ENCODE measurements at places on chromosomes 6 and 20.

- DNase-seq: no peak
These were observed 35.3 kb downstream of the DUSP22 start for GRCh38 chr6:327538-328116.

DNA sequence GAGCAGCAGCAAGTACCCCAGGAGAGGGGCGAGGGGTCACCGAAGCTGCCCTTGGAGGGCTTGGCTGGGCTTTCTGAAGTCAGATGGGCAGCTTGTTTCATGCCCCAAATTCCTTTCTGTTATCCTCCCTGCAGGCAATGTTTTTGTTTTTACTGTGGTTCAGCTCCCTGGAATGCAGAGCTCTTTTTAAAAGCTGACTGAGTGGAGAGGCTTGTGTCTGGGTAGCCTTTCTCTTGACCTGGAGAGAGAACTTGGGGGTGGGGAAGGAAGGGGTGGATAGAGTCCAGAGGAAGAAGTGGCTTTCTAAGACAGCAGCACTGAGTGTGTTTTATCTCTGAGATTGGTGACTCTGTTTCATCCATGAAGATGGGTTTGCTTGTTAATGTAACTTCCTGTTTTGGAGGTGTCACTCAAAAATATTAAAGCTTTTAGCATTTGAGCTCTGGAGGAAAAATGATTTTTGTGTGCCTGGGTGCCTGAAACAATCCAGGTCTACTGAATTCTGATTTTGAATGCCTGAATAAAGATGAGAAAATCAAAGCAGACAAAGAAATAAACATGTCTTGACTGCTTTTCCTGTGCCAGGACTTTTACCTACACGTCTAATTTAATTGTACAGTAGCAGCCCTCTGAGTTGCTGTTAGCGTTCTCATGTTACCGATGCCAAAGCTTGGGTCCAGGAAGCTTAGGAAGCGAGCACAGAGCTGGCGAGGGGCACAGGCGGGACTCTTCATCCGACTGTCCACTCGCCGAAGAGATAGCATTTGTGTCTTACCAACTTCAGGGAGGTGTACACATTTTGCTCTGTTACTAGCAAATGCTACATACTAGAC is 78.2 kb upstream of the EEF1E1 start:
- peak; percentile 77 for DNase-seq

DNA sequence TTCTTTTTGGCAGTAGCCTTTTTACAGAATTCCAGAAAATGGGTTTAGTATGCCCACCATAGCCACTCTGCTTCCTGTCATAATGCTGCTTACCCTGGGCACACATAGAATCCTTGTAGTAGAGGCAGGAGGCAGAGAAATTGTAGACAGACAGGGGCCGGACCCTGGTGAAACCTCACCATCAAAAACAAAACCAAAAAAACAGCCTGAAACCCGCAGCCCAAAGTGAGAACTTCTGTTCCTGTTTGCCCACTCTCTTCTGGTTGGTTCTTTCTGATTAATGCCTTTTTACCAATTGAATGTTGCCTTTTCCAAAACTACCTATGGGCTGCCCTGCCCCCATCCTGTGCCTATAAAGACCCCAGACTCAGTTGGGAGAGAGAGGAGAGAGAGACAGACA is 188.2 kb downstream of the CDKAL1 start:
- DNase-seq: no peak

DNA sequence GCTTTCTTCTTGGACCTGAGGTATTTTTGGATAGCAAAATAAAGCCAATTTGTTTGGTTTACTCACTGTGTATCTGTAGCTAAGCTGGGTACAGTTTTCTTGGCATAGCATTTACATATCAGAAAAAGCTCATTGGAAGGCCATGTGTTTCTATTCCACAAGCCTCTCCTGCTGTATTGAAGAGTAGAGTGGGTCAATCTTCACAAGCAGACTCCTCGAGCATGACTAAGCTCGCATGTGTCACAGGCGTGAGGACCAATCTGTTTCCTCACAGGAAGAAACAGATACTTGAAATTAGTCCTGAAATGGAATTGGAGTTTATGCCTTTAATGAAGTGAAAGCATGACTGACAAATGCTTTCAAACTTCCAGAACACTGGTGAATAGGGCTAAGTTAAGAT is 1279.0 kb upstream of the MAP3K7 start:
- DNase-seq: no peak

GRCh38 chr6:21067521-21067920 is 526.0 kb upstream of the SOX4 start:
- DNase-seq: no peak

GRCh38 chr6:27593200-27593818 is 120.4 kb upstream of the ZNF184 start:
- no peak for DNase-seq
